Karpas-422 (cell line): ENCODE measurements at places on chromosomes 5 and 9. TPM values are rescaled to one million over a fixed set of nuclear protein-coding genes. Genes with fewer than 3 reads are reported as not detected.

DNA sequence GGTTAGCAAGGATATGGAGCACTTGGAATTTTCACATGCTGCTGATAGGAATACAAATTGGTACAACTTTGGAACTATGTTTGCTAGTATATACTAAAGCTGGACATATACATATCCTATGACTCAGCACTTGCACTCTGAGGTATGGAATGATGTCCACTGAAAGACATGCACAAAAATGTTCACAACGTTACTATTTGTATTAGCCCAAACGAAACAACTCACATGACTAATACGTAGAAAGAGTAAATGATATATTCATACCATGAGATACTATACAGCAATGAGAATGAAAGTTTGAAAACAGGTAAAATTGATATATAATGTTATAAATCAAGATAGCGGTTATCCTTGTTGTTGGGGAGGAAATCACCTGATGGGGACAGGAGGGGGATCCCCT is 45.5 kb upstream of the CDC42SE2 start:
- H3K27me3 ChIP-seq = no peaks in the 10 kb centered on the region
- H3K4me1 ChIP-seq = peaks cover 56% of the 10 kb centered on the region
- no peak for DNase-seq
- H3K27ac ChIP-seq = no peak overlapping the region

DNA sequence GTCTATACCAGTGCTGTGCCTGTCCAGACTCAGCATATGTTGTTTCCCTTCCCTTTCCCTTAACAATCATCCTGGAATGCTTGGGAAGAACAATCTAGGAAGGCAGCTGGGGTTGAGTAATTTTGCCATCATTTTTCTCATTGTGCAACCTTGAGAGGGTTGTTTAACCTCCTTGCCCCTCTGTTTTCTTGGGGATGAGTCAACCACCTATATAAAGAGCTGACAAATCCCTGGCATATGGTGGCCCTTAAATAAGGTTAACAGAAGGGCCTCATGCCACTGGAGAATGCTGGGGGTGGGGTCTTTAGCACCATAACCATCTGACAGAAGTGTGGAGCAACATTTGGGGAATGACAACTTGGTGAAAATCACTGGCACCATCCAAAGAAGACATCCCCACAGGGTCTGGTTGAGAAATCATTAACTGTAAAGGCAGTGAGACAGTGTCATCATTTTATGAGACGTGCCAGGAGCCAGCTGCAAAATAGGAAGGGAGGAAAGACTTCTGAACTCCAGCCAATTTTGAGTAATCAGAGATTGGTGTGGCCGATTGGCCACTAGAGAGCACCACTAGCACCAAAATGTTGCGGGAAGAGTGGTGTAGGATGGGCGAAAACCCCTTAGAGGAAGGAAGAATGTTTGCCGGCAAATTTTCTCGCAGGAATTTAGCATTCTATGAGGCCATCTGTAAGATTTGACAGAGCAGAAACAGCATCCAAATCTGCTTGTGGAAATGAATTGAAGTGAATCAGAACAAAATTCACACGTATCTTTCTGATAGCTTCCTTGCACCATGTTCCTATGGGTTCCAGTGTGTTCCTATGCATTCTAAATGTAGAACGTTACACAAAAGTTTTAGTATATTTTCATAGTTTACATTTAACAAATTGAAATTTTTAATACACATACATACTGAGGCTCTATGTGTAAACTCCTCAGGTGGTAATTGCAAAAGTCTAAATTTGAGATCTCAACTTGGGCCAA is 113.8 kb downstream of the MSX2 start:
- no peak overlapping the region for H3K4me3 ChIP-seq
- H3K4me1 ChIP-seq = no peaks in the 10 kb centered on the region
- no peak overlapping the region for H3K27ac ChIP-seq
- no peaks in the 10 kb centered on the region for H3K27me3 ChIP-seq
- DNase-seq = no peak
- no peaks in the 10 kb centered on the region for H3K36me3 ChIP-seq

DNA sequence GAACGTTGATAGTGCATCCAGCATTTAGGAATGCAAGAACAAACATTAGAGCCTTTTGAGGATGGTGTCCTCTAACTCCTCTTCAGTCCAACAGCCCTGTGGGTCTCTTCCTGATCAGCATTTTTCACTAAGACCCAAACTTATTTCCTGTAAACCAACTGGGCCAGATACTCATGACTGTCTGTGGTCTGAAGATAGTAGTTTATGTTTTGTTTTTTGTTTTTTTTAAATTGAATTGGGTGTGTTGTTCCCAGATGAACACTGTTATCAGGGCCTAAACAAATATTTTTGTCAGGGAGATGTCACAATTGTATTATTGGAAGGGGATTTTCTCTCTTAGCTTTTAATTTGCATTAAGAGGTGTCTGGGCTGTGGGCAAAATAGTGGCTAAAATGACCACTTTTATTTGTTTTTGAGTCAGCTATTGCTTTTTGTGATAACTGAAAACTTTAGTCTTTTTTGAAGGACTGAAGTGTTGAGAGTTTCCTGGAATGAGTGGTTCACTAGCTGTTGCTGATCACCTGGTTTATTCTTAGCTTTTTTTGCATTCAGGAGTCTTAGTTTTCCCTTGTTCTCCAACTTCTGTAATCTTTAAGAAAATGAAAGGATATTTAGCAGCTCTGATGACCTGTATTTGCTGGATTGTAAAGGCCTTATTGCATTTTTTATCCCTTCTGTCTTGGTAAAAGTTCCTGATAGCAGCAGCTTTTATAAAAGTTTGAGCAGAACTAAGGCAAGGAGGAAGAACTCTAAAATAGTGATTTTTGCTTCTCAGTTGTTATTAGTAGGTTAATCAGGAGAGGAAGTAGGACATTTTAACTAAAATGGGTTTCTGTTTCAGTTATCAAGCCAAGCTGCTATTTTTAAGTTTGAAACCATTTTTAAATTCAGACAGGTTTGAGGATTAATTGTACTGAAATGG is 5.5 kb downstream of the MAN2A1 start:
- H3K36me3 ChIP-seq = no peaks in the 10 kb centered on the region
- H3K27ac ChIP-seq = no peak overlapping the region
- H3K4me1 ChIP-seq = peaks cover 36% of the 10 kb centered on the region
- H3K4me3 ChIP-seq = no peak overlapping the region
- H3K27me3 ChIP-seq = 0 out of 2 replicates have a peak, but pooled peaks cover 3% of the 10 kb centered on the region
- DNase-seq = peak; percentile 60

DNA sequence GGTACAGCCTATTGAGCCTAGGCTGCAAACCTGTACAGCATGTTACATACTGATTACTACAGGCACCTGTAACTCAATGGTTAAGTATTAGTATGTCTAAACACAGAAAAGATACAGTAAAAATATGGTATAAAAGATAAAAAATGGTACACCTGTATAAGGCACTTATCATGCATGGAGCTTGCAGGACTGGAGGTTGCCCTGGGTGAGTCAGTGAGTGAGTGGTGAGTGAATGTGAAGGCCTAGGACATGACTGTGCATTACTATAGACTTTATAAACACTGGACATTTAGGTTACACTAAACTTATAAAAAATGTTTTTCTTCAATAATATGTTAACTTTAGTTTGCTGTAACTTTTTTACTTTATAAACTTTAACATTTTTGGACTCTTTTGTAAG is 171.3 kb downstream of the SLC28A3 start:
- H3K27me3 ChIP-seq = no peaks in the 10 kb centered on the region
- DNase-seq = no peak
- no peaks in the 10 kb centered on the region for H3K4me1 ChIP-seq
- no peaks in the 10 kb centered on the region for H3K36me3 ChIP-seq

DNA sequence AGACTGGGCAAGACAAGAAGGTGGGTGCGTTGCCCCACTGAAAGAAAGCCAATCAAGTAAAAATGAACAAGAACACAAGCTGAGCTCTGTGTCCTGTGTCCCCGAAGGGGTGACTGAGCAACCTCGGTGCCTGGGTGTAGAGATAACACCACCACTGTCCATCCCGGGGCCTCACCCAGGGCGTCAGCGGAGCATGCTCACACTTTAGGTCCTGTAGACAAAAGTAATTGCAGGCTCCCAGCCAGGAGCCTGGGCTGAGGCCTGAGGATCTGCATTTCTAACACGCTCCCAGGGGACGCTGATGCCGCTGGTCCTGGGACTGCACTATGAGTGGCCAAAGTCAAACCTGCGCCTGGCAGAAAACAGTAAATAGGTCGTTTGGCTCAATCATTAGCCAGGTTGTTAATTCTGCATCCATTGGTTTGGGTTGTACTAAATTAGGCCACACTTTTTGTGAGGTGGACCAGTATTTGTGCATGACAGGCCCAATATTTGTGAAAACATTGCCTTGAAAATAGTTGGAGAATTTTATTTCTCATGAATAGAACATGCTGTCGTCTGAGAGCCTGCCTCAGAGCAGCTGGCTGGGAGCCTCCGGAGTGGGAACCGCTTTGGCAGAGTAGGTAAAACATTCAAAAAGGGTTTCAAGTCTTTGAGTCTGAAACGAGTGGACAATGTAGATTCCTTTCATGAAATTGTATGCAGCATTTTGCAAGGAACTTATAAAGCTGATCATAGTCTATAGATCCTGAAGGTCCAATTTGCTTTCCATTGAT is 38.3 kb downstream of the ANKRD33B start:
- H3K4me3 ChIP-seq = no peak overlapping the region
- peaks cover 55% of the 10 kb centered on the region for H3K4me1 ChIP-seq
- no peak for DNase-seq
- no peaks in the 10 kb centered on the region for H3K27me3 ChIP-seq
- H3K27ac ChIP-seq = no peak overlapping the region

DNA sequence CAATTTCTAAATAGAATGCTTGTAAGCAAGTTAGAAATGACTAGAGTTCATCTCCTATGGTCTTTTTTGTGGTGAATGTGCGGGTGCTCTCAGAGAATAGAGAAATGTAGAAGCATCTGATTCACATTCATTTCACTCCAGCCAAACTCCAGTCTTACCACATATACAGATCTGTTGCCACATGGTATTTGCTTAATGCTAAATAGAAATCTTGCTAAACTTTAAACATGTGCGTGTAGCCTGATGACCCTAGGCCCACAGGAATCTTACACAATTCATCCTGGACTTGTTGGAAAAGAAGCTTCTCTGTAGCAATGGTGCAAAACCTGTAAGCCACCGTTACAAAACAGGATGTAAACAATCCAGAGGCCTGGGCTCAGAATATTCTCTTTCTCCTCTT is 135.2 kb downstream of the PCSK1 start:
- H3K4me3 ChIP-seq = no peak overlapping the region
- H3K36me3 ChIP-seq = no peaks in the 10 kb centered on the region
- no peaks in the 10 kb centered on the region for H3K4me1 ChIP-seq
- H3K27me3 ChIP-seq = no peaks in the 10 kb centered on the region
- DNase-seq = no peak
- no peak overlapping the region for H3K27ac ChIP-seq

The KCNV2 gene
- 1.6 and 1.8 TPM in 2 replicates for total RNA-seq
